T-helper 17 cell (primary cell): ENCODE measurements at places on chromosomes 16 and 17. TPM values are rescaled to one million over a fixed set of nuclear protein-coding genes. Genes with fewer than 3 reads are reported as not detected.

DNA sequence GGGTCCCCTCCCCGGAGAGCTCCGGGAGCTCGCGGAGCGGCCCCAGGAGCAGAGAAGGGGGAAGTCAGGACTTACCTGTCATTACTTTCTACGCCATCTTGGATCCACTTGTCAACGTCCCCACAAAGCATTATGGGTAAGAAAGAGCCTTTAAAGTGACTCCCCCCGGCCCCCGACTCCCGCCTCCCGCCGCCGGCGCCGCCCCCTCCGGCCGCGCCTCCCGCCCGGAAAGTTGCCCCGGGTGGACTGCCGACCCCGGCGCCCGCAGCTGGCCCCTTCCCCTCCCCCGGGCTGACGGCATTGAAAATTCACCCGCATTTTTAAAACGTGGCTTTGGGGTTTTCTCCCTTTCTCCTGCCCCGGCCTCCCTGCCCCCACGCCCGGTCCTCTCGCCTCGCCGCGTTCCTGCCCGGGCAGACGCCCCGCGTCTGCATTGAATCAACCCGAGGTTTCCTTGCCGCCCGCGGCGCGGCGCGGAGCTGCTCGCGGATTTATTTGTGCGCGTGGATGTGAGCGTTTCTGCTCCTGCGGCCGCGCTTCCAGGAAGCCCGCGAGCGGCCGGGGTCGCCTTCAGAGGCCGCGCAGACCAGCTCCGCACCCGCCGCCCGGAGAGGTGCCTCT, at the start of gene HELZ:
TSS of gene HELZ (minus strand) at position 124 of the 621 bp plus-strand sequence. CDS start 26,392 bp downstream, outside the sequence.
- H3K4me1 ChIP-seq = peaks cover 44% of the 10 kb centered on the region
- peak; percentile 57 for DNase-seq
- peak within 1 kb of the TSS; percentile 89 for H3K4me3 ChIP-seq
- peak within 1 kb of the TSS; percentile 87 for H3K27ac ChIP-seq
- H3K36me3 ChIP-seq = no peaks in the 10 kb centered on the region

DNA sequence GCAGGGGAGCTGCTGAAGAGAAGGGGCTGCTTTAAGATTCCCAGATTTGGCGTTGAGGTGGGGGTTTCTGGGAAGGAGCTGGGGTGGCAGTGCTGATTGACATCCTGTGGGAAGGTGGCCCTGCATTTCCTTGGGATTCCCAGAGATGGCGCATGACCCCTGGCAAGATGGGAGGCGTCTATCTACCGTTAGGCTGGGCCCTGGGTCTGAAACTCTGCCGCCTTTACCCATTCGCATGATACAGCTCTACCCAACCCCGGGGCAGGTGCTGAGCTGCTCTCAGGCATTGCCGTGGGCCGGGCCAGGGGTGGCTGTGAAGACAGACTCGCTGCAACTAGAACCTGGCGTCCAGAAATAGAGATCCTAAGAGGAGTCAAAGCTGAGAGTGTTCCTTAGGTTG, 9.9 kb upstream of the MVD start:
- no peaks in the 10 kb centered on the region for H3K36me3 ChIP-seq
- no peak overlapping the region for H3K4me3 ChIP-seq
- no peak overlapping the region for H3K27ac ChIP-seq
- H3K4me1 ChIP-seq = peaks cover 4% of the 10 kb centered on the region
- H3K27me3 ChIP-seq = no peaks in the 10 kb centered on the region

CNTNAP1 gene
- 6.9 TPM for total RNA-seq

DNA sequence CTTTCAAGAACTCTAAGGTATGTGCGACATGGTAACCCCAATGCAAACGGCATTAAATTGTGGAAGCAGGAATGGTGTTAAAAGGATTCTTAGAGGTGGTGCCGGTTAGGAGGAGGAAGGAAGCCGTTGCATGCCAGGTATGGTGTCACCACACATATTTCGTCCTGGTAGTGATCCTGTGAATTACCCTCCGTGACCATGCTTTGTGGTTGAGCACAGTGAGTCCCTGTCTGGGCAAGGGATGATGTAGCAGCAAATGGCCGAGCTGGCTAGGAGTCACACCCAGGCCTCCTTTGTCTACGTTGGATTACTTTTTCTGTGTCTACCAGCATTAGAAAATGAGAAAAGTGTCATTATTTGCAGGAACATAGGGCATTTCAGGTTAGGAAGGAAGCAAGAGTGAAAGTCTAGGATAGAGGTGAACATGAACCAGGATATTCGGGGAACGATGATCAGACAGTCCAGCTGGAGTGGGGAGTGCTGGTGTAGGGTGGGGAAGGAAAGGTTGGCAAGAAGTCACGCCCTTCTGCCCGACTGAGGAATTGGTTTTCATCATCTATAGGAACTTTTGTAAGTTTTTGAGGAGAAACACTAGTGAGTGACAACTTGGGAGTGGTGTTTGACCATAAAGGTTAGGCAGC, 123.5 kb downstream of the PRKCA start:
- H3K36me3 ChIP-seq = peaks cover 2% of the 10 kb centered on the region
- H3K27ac ChIP-seq = peak overlapping the region; percentile 74
- H3K4me1 ChIP-seq = peaks cover 39% of the 10 kb centered on the region
- DNase-seq = no peak
- peak overlapping the region; percentile 81 for H3K4me3 ChIP-seq

SULT1A2 gene
- 0.22 TPM for total RNA-seq

ITGAX gene
- 16.0 TPM for total RNA-seq

DNA sequence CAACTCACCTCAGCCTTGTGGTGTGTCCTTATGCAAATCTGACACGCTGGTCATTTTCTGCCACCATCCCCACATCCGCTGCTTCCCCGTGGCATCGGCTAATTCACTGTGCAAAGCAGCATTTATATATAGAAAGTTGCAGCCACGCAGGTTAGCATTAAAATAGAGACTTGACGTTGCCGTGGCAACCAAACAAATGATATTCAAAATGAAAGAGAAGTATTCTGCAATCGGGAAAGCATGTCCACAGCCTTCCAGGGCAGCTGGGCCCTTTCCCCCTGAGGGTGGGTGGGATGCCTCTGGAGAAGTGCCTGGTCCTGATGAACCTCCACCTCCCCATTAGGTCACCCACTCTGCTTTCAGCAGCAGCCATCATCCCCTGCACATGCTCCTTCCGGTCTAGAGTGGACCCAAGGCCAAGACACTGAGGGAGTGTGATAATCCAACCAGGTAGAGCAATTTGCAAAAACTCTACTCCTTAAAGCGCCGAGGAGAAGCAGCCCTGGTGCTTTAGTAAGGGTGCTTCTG, 138.7 kb downstream of the GAS7 start:
- no peak for DNase-seq
- H3K27me3 ChIP-seq = no peaks in the 10 kb centered on the region
- H3K27ac ChIP-seq = no peak overlapping the region

FBXO39 gene
- total RNA-seq = 0.44 TPM

CDRT15 gene
- total RNA-seq = not detected

DNA sequence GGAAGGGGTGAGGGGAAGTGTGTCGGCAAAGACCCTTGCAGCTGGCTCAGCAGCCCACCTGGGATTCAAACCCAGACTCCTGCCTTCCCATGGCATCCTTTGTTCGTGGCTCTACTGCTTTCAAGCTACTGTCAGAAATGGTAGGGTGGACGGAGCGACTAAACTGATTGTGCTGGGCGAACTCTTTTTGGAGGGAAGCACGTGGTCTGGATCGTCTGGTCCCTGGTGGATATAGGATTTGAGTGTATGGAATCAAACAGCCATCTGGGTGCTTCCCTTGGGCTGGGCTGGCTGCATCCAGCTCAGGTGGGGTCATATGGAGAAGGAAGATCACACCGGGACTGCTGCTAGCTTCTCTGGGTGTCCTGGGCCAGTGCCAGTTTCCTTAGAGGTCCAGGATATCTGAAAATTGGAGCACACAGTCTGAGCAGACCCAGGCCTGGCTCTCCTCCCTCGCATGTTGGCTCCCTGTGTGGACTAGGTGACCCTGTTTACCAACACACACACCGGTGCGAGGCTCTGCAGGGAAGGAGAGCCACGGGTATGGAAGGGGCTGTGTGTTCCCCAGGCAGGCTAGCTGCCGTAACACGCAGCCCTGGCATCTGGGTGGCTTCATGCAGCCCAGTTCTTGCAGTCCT, 8.6 kb downstream of the CMIP start:
- peak overlapping the region; percentile 99 for H3K27ac ChIP-seq
- no peak overlapping the region for H3K4me3 ChIP-seq

- H3K27me3 ChIP-seq = peaks cover 24% of the 10 kb centered on the region
- peaks cover 6% of the 10 kb centered on the region for H3K4me1 ChIP-seq
- no peak overlapping the region for H3K27ac ChIP-seq
- DNase-seq = no peak
- no peaks in the 10 kb centered on the region for H3K36me3 ChIP-seq
Measured at GRCh38 chr16:19294156-19294649, 8.7 kb downstream of the CLEC19A start.

MEFV gene
- total RNA-seq = 0.81 TPM

DNA sequence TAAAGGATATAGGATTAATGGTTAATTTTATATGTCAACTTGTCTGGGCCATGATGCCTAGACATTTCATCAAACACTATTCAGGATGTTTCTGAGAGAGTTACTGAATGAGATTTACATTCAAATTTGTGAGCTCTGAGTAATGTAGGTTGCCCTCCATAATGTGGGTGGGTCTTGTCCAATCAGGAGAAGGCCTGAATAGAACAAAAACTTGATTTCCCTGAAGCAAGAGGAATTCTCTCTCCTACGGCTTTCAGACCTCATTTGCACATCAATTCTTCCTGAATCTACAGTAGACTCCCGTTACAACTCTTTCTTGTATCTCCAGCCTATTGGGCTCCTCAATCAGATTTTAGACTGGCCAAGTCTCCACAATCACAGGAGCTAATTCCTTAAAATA, 377.9 kb upstream of the PMFBP1 start:
- DNase-seq = no peak
- no peaks in the 10 kb centered on the region for H3K4me1 ChIP-seq
- no peaks in the 10 kb centered on the region for H3K36me3 ChIP-seq
- H3K4me3 ChIP-seq = no peak overlapping the region
- H3K27me3 ChIP-seq = no peaks in the 10 kb centered on the region
- H3K27ac ChIP-seq = no peak overlapping the region

HLF gene
- total RNA-seq = 22.5 TPM

- no peak overlapping the region for H3K4me3 ChIP-seq
- H3K27me3 ChIP-seq = no peaks in the 10 kb centered on the region
- H3K4me1 ChIP-seq = peaks cover 8% of the 10 kb centered on the region
Measured at GRCh38 chr17:78058001-78058400, 70.6 kb downstream of the TMC6 start.

CES3 gene
- 1.3 TPM for total RNA-seq
